ENCODE measurements at places on chromosomes 12 and 14. TPM values are rescaled to one million over a fixed set of nuclear protein-coding genes. Genes with fewer than 3 reads are reported as not detected.

Gene P2RX2
- not detected for total RNA-seq

Gene ABCC9
- total RNA-seq, result 46.0 TPM

Gene SERPINA10
- not detected for total RNA-seq

Gene USP44
- total RNA-seq, result 0.69 TPM

Gene LALBA
- not detected for total RNA-seq

Gene C12orf50
- total RNA-seq, result not detected

Gene TAS2R9
- total RNA-seq, result not detected

Gene TMEM132C
- not detected for total RNA-seq

Gene ABCB9
- 16.4 TPM for total RNA-seq

Gene RERG
- total RNA-seq, result 0.65 TPM

Gene OR4Q2
- total RNA-seq, result not detected

Gene TAS2R19
- 5.1 TPM for total RNA-seq

Gene CATSPERB
- not detected for total RNA-seq

Gene NGB
- not detected for total RNA-seq

Gene TMPRSS12
- not detected for total RNA-seq

Gene LMNTD1
- 0.63 TPM for total RNA-seq

Gene SHMT2
- 235 TPM for total RNA-seq

Gene METTL3
- total RNA-seq, result 44.6 TPM

Gene ANP32D
- not detected for total RNA-seq

Gene ETFBKMT
- 3.3 TPM for total RNA-seq

Gene KRT74
- total RNA-seq, result not detected

Gene TAMALIN
- 2.7 TPM for total RNA-seq

Gene PRIMA1
- total RNA-seq, result not detected
